Thoracic aorta (tissue), 2 donors: ENCODE measurements at places on chromosomes 12 and 14. TPM values are rescaled to one million over a fixed set of nuclear protein-coding genes. Genes with fewer than 3 reads are reported as not detected.
A peak's percentile ranks its signal among the peaks of the same experiment; 100 is the strongest.

ANG gene
- 13.5 TPM for total RNA-seq

DNA sequence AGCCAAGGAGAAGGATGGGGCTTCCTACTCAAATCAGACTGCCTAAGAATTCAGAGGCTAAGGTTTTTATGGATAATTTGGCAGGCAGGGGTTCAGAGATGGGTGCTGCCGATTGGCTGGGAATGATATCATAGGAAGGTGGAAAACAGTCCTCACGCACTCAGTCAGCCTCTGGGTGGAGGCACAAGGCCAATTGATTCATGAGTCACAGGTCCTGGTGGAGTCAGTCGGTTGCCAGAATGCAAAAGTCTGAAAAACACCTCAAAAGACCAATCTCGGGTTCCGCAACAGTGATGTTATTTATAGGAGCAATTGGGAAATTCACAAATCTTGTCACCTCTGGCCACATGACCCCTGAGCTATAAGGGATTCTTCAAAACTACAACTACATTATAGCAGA, 105.5 kb downstream of the GXYLT1 start:
- DNase-seq, result no peak

CFAP251 gene
- 6.9 TPM for total RNA-seq

SPX gene
- not detected for total RNA-seq

DNA sequence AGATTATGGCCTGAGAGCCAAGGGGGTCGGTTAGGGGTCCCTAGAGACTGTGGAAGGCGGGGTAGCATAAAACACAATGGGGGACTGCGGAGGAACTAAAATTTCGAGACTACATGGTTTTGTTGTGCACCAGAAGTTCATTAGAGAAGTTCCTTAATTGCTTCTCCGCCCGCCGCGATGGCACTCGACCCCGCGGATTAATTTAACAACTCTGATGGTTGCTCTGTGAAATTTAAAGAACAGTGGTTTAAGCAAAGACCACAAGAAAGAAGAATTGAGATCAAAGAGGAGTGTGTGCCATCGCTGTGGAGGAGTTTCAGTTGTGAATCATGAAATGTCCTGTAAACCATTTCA, 1.4 kb upstream of the CCDC88C start:
- no peak for DNase-seq

DNA sequence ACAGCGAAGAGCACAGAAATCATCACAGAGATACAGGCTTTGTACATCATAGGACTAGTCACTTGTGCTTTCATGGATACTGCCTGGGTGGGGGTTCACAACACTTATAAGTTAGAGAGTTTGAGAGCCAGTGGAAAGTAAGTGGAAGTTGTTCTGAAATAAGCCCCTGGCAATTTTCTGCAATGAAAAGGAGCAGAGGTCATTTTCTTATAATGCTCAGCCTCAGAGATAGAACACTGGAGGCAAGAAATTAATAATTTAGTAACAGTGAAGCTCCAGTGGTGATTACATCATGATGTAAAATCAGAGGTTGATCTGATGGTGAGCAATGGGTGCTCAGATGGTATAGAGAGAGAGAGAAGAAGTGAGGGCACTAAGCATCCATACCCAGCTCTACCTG, 5.8 kb downstream of the KRT6A start:
- DNase-seq, result no peak

GRCh38 chr12:113245695-113246477, 24.6 kb downstream of the TPCN1 start:
- no peak for DNase-seq

DNA sequence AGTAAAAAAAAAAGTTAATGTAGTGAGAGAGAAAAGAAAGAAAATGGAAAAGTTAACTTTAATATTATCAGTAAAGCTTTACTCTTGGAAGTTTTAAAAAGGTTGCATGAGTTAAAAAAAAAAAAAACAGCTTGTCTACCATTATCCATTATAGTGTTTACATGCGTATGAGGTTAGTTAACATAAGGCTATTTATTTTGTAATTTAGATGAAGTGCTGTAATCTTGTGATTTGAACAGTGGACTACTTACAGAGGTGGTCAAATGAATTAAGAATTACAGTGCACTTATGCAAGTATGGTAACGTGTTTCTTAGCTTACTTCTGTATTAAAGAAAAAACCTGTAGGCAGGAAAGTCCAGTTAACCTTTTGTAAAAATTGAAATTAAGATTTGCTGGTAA, 30.7 kb downstream of the WASHC4 start:
- no peak for DNase-seq

- no peak for DNase-seq
Measured at GRCh38 chr12:77625441-77625840, 205.3 kb upstream of the NAV3 start.

DNA sequence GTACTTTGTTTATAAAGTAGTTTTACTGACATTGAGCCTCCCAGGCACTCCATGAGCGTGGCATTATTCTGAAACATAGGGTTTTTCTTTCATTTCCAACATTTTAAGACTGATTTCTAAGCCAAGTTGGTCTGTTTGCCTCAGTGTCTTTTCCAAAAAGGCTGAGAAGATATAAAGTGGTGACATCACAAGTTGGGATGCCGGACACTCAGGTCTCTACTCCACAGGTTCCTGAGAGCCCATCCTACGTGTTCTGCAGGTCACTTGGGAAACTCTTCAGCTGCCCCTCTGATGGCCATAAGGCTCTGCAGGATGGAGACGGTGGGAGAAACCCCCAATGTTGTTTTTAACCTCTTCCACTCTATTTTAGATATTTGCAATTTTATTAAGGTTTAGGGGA, 6.0 kb downstream of the RFX4 start:
- DNase-seq, result no peak

DNA sequence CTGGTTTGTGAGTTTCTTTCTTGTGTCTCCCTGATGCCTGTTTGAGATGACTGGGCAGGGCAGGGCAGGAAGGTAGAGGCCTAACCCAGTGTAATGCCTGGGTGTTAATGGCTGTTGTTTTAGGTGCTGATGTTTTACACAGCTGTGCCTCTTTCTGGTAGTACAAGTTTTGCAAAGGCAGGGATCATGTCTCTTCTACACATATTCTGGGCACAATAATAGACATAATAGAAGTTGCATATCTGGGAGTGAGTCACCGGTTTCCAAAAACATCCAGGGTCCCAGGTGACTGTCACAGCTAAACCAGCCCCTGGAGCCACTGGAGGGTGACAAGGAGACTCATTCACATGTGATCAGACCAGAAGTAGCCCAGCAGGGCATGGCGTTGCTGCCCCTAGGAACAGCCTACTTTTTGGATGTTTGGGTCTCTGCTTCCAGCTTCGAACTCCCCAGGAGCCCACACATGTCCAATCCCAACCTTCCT, 18.1 kb downstream of the TPCN1 start:
- no peak for DNase-seq

- no peak for DNase-seq
Measured at GRCh38 chr12:12272869-12273268, 6.0 kb upstream of the LRP6 start.

GRCh38 chr14:57068511-57068910, 200.2 kb downstream of the EXOC5 start:
- DNase-seq, result no peak

GRCh38 chr12:26833743-26834490, 923 bp upstream of the ITPR2 start:
- DNase-seq, result no peak

NTF3 gene
- total RNA-seq, result 9.9 TPM

GRCh38 chr12:103268831-103269514, 226.8 kb downstream of the C12orf42 start:
- DNase-seq, result no peak

GRCh38 chr12:112850383-112850782, 56.4 kb upstream of the OAS1 start:
- no peak for DNase-seq

- no peak for DNase-seq
Measured at GRCh38 chr12:78229591-78230101, 399.0 kb downstream of the NAV3 start.

GRCh38 chr12:19739195-19739776, 300.0 kb downstream of the AEBP2 start:
- peak; percentile 5 for DNase-seq

GRCh38 chr12:83046019-83046418, 359.3 kb downstream of the TMTC2 start:
- DNase-seq, result no peak

SDR9C7 gene
- total RNA-seq, result 0.27 TPM

RNASE1 gene
- 922 TPM for total RNA-seq
